ENCODE measurements at places on chromosomes 2 and 18.

DNA sequence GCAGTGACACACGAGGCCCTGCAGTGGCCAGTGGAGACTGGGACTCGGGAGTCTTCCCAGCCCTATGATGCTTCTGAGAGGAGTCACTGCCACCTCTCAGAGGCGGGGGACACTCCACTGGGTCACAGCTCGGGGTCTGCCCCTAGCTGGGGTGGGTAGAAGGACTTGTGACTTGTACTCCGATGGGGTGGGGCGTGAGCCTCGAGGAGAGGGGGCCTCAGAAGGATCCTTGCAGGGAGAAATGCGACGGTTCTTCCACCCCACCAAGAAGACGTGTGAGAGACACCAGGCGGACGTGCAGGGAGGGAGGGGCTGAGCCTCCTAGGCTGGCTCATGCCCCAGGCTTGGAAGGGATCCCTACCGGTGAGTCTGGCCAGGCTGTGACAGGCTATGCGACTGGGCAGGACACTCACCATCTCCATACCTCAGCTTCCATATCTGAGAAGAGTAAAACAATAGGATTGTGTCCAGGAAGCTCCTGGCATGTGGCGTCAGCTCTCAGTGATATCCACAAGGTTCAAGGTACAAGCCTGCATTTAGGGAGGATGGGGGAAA lies 11.1 kb upstream of the OTOS start:
- DNase-seq, result no peak

- no peak for DNase-seq
Measured at GRCh38 chr2:239805414-239805813, 219.7 kb downstream of the NDUFA10 start.

GRCh38 chr2:30512243-30512886 lies 65.3 kb downstream of the LCLAT1 start:
- no peak for DNase-seq

DNA sequence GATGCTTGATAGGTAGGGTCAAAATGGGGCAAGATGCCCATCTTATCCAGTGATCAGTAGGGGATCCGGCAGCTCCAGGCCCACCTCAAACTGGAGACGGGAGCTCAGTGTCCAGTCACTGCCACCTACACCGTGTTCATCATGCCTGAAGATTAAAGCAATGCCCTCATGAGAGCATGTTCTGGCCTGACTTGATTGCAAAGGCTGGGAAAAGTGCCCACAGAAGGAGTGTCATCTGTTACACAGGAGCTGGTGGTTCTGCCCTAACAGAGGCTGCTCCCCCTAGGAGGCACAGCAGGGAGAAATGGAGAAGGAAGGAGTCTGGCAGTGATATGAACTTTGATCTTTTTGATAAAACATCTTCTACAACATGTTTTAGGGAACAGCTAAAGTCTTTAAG lies 92.3 kb downstream of the CCBE1 start:
- no peak for DNase-seq

DNA sequence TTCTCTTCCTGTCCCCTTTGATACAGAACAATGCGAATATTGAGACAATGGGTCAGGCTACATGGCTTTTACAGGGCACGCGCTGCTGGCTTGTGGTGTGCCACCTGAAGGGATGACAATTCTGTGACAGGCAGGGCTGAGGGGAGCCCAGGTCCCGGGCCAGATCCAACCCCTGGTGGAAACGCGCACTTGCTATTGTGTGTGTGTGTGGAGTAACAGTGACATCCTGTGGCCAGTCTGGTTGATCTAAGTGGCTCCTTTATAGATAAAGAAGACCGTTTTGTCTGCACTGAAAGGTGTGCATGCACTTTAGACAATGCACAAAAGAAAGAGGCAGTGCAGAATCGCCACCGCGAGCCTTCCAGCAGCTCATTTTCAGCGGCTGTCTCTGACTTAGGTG lies 273.6 kb downstream of the HRH4 start:
- DNase-seq, result no peak

DNA sequence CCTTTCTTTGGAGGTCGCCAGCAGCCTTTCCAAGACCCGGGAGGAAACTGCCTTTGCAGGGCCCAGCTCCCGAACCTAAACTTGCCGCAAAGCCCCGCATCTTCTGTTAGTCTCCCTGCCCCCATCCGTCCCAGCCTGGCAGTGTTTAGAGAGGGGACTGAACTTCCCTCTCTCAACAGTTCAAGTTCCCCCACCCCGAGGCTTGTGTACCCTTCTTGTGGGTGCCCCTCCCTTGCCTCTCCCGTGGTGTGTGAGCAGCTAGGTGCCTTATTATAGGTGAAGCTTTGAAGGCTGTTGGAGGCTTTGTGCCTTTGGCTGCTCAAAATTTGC lies 1.4 kb downstream of the LBH start:
- DNase-seq, result peak; percentile 60

GRCh38 chr18:33851546-33852078 lies 273.6 kb downstream of the ASXL3 start:
- no peak for DNase-seq

DNA sequence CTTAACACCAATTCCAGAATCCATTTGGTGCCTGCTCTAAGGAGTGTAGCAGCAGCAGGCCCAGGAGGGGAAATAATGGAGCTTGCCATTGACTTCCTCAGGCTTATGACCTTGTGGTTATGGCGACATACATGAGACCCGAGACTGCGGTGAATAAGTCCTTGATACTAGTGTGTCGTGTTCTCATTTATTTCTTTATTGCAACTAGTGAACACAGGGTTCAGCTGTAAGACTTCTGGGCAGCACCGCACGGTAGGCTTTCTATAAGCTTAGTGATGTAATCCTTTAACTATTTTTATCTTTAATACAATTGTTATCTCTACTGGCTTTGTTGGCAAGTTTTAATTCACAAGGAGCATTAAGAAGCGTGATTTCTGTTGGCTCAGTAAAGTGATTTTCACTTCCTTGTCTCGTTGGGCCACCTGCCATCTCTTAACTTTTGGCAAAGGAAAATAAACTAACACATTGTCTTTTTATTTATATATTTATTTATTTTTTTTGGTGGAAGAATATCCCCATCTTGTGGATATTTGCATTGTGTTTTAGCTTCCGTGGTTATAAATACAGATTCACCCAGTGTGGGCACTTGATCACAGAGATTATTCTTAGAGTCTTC lies 139.8 kb downstream of the LTBP1 start:
- no peak for DNase-seq

Measured in CD4-positive, CD25-positive, alpha-beta regulatory T cell (primary cell).